ENCODE measurements at places on chromosomes 1 and 21.

DNA sequence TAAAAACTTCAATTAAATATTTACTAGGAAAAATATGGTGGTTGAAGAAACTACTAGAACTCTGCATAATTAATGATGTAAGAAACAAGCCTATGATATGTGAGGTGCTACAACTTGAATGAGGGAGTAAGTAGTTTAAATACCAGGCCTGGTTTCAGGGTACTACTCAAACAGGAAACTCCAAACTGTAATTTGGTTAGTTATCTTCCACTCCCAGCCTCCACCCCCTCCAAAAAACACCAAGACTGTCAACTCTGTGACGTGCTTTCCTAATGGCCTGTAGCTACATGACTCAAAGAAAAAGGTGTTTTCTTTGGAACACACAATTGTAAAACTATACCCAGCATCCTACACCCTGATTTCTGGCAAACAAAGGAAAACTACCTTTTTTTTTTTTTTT, 55.9 kb upstream of the RCC1 start:
- peak; percentile 38 for DNase-seq

DNA sequence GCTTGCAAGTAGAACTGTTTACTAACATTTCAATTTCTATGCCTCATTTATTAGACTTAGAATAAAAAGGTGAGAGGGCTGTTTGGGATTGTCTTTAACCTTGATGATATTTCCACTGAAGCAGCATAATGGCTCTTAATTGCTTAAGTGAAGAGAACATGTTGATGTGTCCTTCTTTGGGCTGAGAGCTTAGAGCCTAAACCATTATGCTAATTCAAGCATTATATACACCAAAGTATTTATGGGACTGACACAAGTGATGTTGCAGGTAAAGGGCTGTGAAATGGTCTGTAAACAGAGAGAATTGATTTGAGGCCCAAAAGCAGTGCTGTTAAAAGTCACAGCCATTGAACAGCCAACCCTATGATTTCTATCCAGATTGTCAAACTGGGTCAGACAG, 113.9 kb downstream of the ATG4C start:
- no peak for DNase-seq

GRCh38 chr1:224238212-224238611, 55.2 kb downstream of the DEGS1 start:
- no peak for DNase-seq

GRCh38 chr1:47388030-47388890, 27.8 kb upstream of the FOXE3 start:
- DNase-seq: no peak

DNA sequence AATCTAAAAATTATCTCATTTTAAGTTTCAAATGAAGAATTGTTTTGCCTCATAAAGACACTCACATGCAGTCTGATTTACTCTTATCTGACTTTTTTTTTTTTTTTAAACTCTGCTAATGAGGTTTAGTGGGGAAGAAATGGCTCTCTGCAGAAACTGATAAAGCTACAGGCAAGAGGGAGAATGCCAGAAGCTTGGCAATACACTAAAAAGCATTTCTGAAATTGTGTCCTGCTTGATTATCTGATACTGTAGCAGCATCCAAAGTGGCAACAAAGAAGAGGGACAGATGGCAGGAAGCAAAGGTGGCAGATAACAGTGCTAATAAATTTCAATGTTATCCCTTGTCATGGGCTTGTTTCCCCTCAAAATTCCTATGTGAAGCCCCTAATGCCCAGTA, 1744.9 kb downstream of the NCAM2 start:
- no peak for DNase-seq

- no peak for DNase-seq
Measured at GRCh38 chr1:175341631-175342429, 149.3 kb upstream of the KIAA0040 start.

- DNase-seq: no peak
Measured at GRCh38 chr1:30446508-30446907, 276.9 kb downstream of the MATN1 start.

DNA sequence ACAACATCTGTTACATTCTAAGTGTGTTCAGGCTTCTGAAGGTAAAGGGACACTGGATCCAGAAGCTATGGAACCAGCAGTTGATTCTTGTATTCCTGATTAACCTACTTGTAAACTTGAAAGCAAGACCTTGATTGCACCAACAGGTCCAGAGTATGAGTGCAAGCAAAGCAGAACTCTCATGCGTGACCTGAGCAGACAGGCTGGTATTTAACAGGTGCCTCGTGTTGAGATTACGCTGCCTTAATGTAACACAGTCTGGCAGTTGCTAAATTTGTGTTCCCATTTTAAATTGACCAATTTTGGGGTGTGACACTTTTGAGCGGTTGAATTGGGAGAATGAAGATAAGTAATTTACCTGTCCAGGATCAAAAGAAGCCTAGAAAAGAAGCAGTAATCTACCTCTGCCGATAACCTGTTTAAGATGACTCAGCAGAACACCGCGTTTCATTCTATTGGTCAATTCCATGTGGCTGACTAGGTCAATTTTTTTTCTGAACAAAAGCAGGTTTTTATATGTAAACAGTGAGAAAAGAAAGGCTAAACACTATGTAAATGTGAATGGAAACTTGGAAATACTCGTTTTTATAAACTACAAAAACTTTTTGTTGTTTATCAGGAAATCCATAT, 147.6 kb downstream of the DYRK1A start:
- DNase-seq: no peak

DNA sequence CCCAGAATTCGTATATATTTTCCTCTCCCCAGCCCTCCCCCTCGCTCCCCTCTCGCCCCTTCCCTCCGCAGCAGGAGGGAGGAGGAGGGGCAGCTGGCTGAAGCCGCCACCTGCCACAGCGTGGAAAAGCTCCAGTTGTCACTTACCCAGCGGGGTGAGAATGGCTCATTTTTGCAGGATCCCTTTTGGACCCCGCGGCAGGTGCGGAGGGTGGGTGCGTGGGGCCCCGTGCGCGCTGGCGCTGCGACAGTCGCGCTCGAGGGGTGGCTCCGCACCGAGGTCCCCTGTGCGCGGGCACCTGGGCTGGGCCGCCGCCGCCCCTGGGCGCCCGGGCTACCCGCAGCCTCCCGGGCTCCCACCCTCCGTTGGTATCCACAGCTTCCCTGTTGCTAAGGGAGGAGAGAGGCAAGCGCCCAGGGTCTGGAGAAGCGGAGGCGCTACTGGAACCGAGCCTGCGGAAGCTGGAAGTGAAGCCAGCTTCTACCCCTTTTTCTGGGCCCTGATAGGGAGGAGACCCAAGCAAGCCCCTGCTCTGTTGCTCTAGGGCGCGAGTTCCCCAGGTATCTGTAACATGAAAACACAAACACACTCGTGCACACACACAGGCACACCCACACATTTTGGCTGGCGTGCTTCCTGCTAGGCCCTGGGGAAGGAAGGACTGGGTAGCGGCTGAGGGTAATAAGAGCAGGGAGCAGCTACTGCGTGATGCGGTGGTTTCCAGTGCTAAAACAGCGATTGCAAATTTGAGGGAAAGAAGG, at the start of gene ERICH3:
TSS of gene ERICH3 (minus strand) at position 442 of the 761 bp plus-strand sequence. CDS start at position 169, 273 bp downstream.
- no peak for DNase-seq

GRCh38 chr21:45387506-45387905, 17.5 kb upstream of the COL18A1 start:
- no peak for DNase-seq
